ENCODE measurements at places on chromosomes 11 and 22.

GRCh38 chr11:34674038-34674437 lies 53.1 kb downstream of the EHF start:
- no peak for DNase-seq

DNA sequence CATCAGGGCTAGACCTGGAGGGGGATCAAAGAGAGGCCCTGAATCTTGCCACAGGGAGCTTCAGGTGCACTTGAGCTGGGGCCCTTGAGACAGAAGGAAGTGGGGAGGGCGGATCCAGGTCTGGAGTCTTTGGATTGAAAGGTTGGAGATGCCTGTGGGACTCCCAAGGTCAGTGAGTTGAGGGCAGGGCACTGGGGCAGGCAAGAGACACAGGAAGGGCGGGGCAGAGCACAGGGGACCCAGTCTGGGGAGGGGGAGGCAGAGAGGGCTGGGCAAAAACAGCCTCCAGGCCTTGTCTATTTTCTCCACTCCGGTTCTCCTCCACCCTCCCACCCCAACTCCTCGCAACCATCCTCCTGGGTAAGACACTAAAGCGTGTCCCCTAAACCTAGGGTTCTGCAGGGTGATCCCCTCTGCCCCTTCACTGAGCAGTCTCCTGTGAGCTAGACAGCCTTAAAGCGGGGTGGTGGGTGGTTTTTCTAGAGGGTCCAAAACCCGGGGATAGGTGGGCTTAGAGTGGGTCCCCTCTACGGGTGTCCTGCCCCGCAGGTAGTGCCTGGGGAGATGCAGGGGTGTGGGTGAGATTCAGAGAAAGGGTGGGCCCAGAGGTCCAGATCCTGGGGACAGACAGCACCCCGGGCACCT lies 38.6 kb upstream of the CELSR1 start:
- DNase-seq: no peak

DNA sequence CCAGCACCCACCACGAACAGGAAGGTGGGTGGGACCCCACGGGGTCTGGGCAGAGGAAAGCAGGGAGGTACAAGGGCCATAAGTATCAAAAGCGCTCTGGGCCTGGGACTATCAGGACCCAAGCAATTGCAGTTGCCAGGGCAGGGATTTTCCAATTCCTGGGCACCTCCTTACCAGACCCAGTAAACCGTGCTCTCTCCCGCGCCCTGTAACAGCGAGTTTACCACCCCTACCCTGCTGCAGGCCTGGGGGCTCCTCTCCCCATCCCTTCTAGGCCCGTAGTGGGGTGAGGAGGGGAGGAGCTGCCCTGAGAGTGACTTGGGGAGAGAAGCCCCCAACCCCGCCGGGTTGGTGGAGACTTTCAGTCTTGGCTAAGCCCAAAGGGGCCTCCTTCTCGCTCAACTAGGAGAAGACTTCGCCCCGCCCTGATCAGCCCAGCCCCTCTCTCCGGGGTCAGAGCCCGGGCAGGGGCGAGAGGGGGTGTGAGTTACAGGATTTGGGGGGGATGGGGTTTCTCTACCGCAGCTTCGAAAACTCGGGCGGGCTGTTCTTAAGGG lies 5.4 kb downstream of the PAX6 start:
- no peak for DNase-seq

GRCh38 chr22:45720839-45721378 lies 49.3 kb downstream of the ATXN10 start:
- DNase-seq: no peak

- no peak for DNase-seq
Measured at GRCh38 chr11:128391811-128392210, 195.5 kb downstream of the ETS1 start.
